ENCODE measurements at places on chromosomes 4 and X.
A peak's percentile ranks its signal among the peaks of the same experiment; 100 is the strongest.

DNA sequence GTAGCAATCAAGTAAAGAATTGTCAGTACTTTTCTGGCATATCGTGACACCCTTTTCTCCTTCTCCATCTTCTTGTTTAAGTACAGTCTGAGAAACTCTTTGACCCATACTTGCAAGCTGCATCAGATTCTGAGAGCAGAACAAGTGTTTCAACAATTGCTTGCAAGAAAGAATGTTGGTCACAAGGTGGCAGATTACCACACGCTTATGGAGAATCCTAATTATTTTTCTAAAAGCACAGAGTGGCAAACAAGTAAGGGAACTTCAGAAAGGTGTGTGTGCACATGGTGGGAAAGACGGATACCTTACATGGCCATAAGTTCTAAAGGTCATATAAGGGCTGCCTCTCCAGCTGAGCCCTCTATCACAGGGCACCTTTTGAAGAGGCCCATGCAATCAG, 136.4 kb upstream of the FGF13 start:
- DNase-seq = no peak

DNA sequence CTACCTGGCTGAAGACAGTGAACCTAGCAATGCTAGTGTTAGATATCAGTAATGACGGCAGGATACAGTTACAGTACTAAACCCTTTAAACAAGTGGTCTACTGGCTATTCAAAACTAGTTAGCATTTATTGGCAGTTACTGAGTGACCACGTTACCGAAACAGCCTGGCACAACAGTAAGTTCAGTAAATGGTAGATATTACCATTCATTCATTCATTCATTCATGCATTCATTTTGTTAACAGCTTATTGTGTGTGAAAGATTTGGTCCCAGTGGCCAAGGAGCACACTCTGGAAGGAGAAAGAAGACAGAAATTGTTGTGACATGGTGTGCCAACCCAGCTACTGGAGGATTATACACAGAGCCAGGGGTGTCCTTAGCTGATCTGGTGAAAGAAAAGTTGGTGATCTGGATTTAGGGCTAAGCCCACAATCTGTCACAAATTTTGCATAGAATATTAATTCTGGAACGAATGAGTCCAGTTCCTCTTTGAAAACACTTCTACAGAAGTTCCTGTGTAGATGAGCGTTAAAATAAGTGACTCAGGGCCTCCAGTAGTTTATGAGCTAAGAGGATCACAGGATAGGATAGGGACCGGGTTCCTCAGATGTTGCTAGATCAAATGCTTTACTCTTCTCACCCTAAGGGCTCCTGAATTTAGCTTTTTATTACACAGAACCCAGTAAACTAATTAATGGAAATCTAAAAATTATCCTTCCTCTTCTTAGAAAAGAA, 179.1 kb downstream of the CBR4 start:
- DNase-seq = peak; percentile 12

GRCh38 chr4:91427171-91427570, 876.6 kb upstream of the GRID2 start:
- no peak for DNase-seq

DNA sequence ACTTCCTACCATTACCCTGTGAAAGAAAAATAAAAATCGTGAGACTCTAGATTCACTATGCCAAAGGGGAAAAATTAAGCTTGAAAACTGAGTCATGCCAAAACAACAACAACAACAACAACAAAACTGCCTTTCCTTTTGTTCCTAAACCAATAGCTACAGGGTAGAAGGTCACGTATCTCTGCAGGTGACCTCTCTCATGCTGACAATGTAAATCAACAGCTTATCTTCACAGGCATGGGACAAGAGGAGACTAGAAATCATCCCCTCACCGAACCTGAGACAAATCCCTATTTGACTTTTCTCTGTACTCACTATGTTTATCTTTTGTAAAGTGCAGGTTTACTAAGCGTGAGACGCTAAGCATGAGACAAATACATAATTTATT, 20.5 kb upstream of the AADAT start:
- DNase-seq = no peak

DNA sequence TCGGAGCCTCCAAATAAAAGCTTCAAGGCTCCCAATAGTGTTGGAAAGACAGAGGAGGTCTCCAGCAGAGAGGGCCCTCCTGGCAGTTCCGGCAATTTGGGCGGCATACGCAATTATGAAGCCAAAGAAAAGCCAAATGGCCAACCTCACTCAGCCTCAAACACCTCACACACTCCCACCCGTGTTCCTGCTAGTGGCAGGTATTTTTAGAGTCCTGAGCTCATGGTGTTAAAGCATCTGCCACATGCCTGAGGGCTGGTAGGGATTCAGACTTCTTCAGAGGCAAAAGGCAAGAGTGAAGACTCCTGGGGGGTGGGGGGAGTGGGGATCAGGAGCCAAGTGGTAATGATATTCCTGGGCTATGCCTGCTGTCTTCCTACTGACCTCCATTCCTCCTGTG, 7.4 kb downstream of the RAB33A start:
- no peak for DNase-seq

- DNase-seq = no peak
These were observed 7.6 kb upstream of the BST1 start for GRCh38 chr4:15695240-15695699.

- DNase-seq = no peak
These were observed 2.3 kb upstream of the SERPINA7 start for GRCh38 chrX:106040861-106041260.

DNA sequence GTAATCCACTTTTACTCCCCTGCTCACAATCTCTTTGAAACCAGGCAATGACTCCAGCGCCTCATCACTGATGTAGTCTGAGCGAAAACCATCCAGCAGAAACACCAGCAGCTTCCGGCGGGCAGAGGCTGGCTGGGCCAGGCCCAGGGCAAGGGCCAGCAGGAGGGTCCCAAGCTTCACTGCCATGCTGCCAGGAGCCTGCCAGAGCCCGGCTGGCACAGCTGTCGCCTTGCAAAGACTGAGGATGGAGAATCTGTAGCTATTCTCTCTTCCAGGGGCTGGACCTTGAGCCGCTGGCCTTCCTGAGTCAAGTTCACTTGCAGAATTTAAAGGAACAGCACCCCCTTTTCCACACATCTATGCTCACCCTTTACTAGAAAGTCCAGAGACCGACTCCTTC, at the start of gene ENPP6:
ENPP6 (minus strand) TSS at position 240 of the 400 bp plus-strand sequence; CDS start at position 186, 54 bp downstream.
- no peak for DNase-seq

- DNase-seq = no peak
These were observed 11.6 kb downstream of the RBMX2 start for GRCh38 chrX:130413415-130413814.

GRCh38 chr4:39525822-39526690, 1.2 kb downstream of the UGDH start:
- peak; percentile 3 for DNase-seq

DNA sequence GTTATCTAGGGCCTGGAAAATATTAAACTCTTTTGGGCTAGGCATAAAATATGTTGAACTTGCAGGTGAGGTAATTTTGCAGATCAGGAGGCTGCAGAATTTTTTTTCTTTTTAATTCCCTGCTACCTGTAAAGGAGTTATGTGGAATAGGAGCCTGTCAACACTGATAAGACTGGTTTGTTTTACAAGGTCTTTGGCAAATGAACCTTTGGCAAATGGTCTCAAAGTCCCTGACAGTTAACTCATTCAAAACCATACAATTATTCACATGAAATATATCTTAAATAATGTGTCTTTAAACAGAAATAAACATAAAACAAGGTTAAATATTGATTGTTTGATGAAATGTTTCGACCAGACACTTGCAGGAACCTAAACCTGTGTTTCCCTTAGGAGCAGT, 340.2 kb downstream of the GASK1B start:
- DNase-seq = no peak

DNA sequence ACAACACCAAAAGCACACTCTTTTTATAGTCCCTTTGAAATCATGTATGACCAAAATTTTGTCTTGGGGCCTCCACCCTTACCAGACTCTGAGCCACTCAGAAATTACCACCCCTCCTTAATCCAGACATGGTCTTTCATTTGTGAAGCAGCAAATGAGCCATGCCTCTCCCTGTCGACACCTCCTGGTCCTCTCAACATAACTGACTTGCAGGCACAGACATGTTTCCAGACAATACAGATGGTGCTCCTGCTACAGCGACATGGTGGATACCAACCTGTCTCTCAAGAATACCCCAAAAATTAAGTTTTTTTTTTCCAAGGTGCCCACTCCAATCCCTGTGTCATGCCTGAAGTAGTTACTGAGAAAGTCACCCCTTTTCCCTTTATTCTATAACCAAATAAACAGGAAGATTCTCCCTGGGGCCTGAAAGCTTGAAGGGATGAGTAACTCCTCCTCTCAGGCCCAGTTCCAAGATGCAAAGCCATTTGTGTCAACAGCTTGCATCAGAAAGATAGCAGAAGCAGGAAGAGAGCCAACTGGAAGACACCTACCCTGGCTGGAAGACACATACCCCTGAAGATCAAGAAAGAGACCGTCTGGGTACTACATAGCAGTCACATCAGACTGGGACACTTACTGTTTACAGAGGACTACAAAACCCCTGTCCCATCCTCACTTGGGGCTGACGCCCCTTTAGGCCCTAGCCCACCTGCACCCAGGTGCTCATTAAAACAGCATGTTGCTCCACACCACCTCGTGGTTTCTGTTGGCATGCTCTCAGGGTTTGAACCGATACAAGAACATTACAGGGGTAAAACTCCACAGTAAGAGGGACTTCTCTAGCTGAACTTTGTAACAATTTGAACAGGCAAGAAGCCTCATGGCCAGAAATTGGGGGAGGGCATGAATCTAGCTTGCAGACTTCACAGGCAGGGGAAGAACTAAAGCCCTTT, 5.5 kb upstream of the UGT2B17 start:
- DNase-seq = no peak

DNA sequence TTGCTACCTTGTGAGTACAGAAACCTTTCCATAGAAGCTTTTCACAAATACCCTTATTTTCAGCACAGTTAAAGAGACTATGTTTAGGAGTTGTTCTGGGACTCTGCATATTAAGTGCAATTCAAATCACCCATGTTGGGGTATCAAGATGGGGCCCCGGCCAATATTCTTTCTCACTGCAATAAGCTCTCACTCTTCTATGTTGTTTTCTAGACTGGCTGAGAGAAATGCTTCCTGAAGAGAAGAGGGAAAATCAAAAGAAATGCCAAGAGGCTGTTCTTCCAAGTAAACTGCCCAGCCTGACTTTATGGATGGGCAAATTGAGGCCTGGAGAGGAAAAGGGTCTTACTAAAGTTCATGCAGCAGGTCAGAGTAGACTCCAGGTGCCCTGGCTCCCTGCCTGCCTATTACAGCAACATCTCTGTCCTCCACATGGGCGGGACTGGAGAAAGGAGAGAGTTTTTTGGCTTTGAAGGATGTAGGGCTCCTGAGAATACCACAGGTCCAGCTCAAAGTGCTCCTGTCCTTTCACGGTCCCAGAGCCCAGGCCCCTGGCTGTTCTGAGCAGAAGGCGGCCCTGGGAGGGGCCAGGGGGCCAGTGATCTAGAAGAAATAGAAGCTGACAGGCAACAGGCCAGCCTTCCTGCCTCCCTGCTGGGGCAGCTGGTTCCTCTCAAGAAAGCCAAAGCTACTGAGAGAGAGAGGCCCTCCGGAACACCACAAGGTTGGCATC, 745 bp upstream of the IQSEC2 start:
- DNase-seq = no peak

DNA sequence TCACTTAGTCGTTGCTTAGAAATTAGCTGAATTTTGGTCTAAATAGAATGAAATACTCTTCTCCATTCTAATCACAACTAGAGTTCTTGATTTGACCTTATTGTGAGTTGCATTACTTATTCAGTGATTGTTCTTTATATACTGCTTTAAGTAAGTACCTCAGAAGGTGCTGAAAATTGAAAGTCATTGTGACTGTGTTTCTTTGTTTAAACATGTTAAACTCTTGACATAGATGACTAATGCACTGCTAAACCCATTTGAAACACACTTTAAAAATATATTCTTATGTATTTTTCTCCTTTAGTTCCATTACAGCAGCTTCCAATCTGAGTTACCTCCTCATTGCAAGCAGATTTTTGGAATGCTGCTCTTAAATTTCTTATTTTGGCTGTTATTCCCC, 9.1 kb downstream of the TSPAN7 start:
- DNase-seq = no peak

DNA sequence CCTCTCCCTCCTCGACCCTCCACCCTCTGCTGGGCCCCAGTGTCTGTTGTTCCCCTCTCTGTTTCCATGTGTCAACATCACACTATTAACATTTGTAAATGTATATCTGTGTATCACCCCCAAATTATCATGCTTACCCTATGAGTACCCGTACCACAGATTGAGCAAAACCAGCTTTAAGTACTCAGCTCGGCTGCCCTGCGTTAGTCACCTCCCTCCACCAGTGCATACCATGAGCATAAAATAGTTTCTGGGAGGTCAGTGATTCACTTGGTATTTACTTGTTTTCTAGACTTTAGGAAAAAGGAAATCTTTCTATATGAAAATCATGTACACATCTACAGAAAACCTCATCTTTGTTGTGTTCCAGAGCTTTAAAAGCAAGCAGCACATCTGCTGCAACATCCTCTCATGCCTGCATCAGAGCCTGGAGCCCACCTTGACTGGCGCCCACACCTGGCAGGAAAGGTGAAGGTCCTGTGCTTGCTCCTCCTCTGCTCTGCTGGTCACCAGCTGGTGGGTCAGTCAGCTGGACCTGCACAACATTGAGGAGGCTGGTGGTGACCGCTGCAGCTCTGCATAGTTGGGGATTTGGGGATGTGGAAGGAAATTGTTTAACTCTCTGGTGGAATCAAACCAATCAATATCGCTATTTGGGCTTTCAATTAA, 214.4 kb upstream of the KLF3 start:
- no peak for DNase-seq

GRCh38 chr4:169993531-169993930, 32.7 kb downstream of the MFAP3L start:
- DNase-seq = no peak
